ENCODE measurements at places on chromosomes 16 and 17.

GRCh38 chr17:70483624-70484023, 314.3 kb downstream of the KCNJ2 start:
- no peak for DNase-seq

GRCh38 chr16:23584186-23585076, 11.7 kb downstream of the NDUFAB1 start:
- DNase-seq = no peak

DNA sequence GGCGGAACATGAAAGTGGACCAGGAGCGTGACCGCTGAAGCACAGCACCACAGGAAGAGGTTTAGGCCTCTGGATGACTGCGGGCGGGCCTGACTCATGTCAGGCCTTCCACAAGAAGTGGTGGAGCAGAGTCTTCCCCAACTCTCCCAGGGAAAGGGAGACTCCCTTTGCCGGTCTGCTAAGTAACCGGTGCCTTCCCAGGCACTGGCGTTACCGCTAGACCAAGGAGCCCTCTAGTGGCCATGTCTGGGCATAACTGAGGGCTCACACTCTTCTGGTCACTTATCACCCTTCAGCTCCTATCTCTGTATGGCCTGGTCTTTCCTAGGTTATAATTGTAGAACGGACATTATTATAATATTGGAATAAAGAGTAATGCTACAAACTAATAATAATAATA, 1931.9 kb downstream of the TP53TG3F start:
- DNase-seq = no peak

DNA sequence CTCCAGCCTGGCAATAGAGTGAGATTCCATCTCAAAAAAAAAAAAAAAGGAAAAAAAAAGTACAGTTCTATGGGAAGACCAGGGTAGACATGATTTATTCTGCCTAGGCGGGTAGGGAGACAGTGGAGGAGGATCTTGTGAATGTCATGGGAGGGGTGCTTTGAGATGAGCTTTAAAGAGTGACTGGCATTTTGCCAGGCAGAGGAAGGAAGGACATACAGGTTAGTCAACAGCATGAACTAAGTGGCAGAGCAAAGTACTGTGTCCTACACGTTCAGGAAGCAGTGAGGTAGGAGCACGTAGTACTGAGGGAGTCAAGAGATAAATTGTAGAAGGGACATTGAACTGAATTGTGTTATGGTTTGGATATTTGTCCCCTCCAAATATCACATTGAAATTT, 451.5 kb downstream of the TOX3 start:
- no peak for DNase-seq

DNA sequence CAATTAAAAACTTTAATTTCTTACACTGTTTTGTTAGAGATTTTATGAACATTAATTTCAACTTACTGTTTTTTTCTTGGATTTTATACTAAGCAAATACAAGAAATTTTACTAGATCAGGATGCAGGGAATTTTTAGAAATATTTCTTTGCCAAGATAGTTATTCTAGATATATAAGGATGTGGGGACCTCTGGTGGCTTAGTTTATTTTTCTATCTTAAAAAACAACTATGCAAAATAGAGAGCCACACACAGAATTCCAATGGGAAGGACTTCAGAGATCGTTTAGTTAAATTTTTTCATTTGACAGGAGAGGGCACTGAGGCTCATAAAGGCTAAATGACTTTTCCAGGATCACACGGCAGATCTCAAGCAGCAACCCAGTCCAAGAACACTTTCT, 23.0 kb upstream of the CAPNS2 start:
- no peak for DNase-seq

GRCh38 chr16:67393788-67394154, 473 bp upstream of the TPPP3 start:
- DNase-seq = no peak

- DNase-seq = no peak
These were observed 65.9 kb upstream of the TNRC6C start for GRCh38 chr17:77892469-77893143.

DNA sequence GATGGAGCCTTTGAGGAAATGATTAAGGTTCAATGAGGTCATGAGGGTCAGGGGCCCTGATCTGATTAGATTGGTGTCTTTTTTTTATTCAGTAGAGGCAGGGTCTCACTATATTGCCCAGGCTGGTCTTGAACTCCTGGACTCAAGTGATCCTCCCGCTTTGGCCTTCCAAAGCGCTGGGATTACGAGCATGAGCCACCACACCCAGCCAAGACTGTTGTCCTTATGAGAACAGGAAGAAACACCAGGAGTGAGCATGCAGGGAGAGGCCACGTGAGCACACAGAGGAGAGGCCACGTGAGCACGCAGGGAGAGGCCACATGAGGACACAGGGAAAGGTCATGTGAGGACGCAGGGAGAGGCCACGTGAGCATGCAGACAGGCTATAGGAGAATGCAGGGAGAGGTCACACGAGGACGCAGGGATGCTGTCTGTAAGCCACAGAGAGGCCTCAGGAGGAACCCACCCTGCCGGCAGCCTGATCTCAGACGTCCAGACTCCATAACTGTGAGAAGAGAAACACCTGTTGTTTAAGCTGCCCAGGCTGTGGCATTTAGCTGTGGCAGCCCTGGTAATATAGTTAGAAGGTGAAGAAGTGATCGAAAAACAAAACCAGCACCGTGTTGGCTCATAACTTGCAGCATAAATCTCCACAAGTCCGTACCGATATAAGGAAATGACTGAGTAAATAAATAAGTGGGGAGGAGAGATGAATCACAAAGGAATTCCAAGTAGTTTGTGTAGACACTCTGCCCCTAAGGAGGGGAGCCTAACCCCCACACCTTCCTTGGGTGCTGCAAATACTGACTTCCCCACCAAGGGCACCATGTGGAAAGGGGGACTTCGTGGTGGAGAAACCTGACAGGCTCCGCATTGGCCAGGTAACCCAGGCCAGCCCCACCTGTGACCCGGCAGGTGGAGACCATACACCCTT, 14.6 kb upstream of the CSNK1D start:
- DNase-seq = no peak

- no peak for DNase-seq
These were observed 93.3 kb downstream of the CMC2 start for GRCh38 chr16:80913397-80913796.

DNA sequence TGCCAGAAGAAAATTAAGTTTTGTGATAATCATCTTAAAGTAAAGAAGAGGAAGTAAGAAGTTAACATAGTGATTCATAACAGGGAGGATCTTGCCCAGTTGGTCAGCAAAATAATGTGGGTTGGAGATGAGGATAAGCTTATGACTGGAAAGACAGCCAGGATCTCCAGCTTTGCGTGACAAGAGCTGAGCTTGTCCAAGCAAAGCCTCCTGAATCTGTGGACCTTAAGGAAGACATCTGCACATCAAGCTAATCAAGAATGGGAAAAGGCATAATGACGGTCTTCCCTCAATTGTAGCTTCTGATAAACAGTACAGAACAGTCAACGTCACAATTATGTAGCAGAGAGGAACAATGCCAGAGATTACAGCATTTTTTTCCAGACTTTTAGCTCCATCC, 744.7 kb upstream of the GOT2 start:
- DNase-seq = no peak

GRCh38 chr17:74832421-74832820, 27.3 kb downstream of the GRIN2C start:
- DNase-seq = no peak

GRCh38 chr17:58693208-58693607, 806 bp downstream of the RAD51C start:
- no peak for DNase-seq

DNA sequence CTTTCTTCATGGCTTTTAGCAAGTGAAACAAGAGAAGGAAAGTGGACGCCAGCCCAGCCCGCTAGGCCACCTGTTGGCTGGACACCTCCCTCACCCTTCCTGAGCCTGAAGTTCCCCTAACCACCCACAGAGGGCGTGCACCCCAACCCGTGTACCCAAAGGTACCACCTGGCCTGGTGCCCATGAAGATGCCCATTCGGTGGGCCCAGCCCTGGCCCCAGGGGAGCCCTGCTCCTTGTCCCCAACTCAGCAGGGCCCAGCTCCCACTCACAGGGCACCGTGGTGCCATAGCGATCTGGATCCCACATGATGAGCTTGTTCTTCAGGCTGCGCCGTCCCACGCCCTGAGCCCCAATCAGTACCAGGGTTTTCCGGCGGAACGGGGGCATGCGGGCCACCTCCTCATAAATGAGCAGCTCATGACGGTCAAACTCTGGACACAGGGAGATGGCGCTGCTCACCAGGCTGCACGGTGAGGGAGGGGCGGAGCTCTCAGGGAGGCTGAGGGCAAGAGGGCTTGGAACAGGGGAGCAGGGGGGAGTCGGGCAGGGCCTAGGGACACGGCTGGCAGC, 26.8 kb downstream of the MPP2 start:
- no peak for DNase-seq

- no peak for DNase-seq
These were observed 1.2 kb downstream of the GNA13 start for GRCh38 chr17:65055280-65055707.

DNA sequence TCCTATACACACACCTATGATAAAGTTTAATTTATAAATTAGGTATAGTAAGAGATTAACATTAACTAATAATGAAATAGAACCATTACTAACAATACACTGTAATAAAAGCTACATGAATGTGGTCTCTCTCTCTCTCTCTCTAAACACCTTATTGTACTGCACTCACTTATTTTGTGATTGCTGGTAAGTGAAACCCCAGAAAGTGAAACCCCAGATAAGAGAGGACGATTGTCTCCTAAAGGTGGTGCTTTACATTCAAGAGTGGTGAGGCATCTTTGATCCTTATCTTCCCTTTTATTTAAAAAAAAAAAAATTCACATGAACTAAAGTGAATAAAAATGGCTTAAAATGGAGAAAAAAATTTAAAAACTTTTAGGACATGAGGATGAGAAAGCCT, 80.1 kb upstream of the TRAP1 start:
- no peak for DNase-seq

GRCh38 chr16:1211451-1212268, 13.4 kb downstream of the TPSG1 start:
- DNase-seq = no peak

- no peak for DNase-seq
These were observed 124.5 kb downstream of the HS3ST3A1 start for GRCh38 chr17:13477180-13477611.

- no peak for DNase-seq
These were observed 11.6 kb downstream of the FBXL19 start for GRCh38 chr16:30934827-30935557.

GRCh38 chr16:55663765-55664677, 8.2 kb downstream of the SLC6A2 start:
- no peak for DNase-seq

DNA sequence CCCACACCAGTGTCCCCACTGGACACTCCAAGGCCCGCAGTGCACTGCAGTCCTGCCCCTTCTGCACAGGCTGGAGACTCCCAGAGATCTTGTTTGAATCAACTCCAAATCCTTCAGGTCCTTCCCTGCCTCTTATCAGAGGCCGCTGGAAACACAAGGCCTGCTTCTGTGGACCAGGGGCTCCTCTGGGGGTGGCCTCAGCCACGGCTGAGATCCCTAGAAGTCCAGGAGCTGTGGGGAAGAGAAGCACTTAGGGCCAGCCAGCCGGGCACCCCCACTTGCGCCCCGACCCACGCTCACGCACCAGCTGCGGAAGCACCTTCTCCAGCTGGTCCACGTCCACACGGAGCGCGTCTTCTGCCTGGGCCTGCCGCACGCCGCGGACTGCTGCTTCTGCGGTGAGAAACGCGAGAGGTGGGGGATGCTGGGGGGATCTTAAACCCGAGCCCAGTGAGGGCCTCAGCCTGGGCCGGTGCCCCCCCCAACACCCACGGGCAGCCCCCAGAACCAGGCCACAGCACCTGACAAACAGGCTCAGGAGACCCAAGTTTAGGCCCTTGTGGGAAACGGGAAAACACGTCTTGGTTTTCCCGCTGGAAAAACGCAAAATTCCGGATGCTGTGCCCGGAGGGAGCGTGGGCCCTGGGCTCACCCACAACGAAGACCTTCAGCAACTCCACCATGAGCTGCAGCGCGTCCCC, 3.5 kb downstream of the CENPX start:
- no peak for DNase-seq

GRCh38 chr17:63682441-63682840, 17.5 kb downstream of the LIMD2 start:
- no peak for DNase-seq

DNA sequence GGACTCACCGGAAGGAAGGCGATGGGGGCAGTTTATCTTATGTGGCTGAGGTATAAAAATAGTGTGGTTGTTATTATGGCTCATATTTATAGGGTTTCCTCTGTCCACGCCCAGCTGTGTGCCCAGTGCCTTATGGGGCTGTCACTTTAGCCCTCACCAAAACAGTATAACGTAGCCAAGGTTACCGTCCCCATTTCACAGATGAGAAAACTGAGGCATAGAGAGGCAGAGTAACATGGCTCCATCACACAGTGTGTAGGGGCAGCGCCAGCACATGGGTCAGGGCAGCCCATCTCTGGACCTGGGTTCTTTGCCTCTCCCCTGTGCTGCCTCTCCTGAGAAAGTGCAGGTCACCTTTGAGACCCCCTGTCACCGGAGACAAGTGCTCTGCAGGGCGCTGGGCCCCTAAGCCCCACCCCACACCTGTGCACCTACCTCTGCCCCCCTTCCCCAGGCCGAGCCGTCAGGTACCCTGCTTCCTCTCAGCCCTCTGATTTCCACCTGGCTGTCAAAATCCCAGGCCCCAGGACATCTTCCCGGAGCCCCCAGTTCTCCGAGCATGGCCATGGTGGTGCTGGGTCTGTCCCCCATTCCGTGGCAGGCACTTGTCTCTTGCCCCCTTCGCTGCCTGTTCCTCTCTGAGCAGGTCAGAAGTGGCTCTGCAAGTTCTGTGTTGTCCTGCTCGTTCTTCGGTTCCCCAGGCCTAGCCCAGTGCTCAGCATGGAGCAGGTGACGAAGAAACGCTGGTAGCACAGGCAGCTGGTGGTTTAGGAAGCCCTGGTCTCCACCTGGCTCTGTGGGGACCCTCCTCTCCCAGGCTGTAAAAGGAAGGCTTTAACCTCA, 7.2 kb downstream of the KIAA0513 start:
- DNase-seq = no peak

GRCh38 chr17:55341432-55341831, 76.7 kb downstream of the HLF start:
- no peak for DNase-seq

DNA sequence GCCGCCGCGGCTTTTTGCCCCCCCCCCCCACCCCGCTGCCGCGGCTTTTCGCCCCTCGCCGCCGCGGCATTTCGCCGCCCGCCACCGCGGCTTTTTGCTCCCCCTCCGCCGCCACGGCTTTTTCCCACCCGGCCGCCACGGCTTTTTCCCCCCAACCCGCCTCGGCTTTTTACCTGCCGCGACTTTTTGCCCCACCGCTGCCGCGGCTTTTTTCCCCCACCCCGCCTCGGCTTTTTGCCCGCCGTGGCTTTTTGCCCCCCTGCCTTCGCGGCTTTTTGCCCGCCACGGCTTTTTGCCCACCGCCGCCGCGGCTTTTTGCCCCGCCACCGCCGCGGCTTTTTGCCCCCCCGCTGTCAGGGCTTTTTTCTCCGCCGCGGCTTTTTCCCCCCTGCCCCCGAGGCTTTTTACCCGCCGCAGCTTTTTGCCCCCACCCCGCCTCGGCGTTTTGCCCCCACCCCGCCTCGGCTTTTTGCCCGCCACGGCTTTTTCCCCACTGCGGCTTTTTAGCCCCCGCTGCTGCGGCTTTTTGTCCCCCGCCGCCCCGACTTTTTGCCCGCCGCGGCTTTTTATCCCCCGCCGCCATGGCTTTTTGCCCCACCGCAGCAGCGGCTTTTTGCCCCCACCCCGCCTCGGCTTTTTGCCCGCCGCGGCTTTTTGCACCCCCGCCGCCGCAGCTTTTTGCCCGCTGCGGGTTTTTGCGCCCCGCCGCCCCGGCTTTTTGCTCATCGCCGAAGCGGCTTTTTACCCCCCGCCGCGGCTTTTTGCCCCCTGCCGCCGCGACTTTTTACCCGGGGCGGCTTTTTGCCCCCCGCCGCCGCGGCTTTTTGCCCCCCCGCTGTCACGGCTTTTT, 527.8 kb upstream of the WSB1 start:
- DNase-seq = no peak
